PC-9 (cell line): ENCODE measurements at places on chromosomes 13 and 19. TPM values are rescaled to one million over a fixed set of nuclear protein-coding genes. Genes with fewer than 3 reads are reported as not detected.

- 0 out of 2 replicates have a peak, but pooled peaks cover under 1% of the 10 kb centered on the region for H3K36me3 ChIP-seq
- H3K4me1 ChIP-seq: no peaks in the 10 kb centered on the region
- no peak for DNase-seq
- no peak overlapping the region for H3K4me3 ChIP-seq
- H3K27ac ChIP-seq: no peak overlapping the region
- no peaks in the 10 kb centered on the region for H3K27me3 ChIP-seq
These were observed 93.3 kb downstream of the PIBF1 start for GRCh38 chr13:72875233-72875632.

DNA sequence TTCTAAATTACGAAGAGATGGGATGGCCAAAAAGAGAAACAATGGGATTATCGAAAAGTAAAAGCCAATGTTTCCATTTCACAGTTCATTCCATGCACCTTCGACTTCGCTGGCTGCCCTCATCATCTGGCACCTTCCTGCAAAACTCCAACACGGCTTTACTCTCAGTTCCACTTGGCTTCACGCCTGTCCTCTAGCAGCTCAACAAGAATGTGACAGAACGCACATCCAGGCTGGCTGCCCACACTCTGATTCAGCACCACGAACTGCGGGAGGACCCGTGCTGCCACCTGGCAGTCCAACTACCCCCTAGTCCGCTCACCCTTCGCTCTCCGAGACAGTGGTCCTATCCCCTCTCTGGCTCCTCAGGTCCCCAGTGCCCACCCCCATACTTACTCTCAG lies 11.7 kb downstream of the ATP7B start:
- H3K27me3 ChIP-seq: no peaks in the 10 kb centered on the region
- no peak overlapping the region for H3K27ac ChIP-seq
- H3K36me3 ChIP-seq: no peaks in the 10 kb centered on the region
- no peak overlapping the region for H3K4me3 ChIP-seq

GRCh38 chr13:110179116-110179856 lies 127.7 kb downstream of the COL4A1 start:
- H3K4me1 ChIP-seq: peaks cover 33% of the 10 kb centered on the region
- peak; percentile 57 for DNase-seq
- H3K36me3 ChIP-seq: peaks cover 5% of the 10 kb centered on the region; the same call in 1 of the 2 replicates
- H3K27ac ChIP-seq: peak overlapping the region; percentile 32
- H3K4me3 ChIP-seq: no peak overlapping the region

GRCh38 chr19:13808856-13809255 lies 13.6 kb downstream of the ZSWIM4 start:
- H3K27me3 ChIP-seq: no peaks in the 10 kb centered on the region
- no peak for DNase-seq
- peaks cover 45% of the 10 kb centered on the region for H3K36me3 ChIP-seq

DNA sequence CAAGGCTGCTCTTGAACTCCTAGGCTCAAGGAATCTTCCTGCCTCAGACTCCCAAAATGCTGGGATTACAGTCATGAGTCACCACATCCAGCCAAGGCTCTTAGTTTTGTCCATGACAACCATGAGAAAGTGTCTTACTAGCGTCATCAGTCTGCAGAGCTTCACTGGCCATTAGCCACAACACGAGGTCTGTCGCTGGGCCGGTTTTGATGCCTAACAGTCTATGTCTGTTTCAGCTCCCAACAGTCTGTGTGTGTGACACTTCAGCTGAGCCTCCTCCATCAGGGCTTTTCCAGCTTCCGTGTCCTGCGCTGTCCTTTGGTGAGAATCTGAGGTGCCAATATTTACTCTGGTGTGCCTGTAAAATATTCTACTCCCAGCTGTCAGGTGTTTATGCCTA lies 47.6 kb downstream of the CEP89 start:
- no peak overlapping the region for H3K4me3 ChIP-seq
- H3K4me1 ChIP-seq: peaks cover 8% of the 10 kb centered on the region
- no peak overlapping the region for H3K27ac ChIP-seq
- no peak for DNase-seq
- H3K36me3 ChIP-seq: peaks cover 5% of the 10 kb centered on the region; the same call in 1 of the 2 replicates

DNA sequence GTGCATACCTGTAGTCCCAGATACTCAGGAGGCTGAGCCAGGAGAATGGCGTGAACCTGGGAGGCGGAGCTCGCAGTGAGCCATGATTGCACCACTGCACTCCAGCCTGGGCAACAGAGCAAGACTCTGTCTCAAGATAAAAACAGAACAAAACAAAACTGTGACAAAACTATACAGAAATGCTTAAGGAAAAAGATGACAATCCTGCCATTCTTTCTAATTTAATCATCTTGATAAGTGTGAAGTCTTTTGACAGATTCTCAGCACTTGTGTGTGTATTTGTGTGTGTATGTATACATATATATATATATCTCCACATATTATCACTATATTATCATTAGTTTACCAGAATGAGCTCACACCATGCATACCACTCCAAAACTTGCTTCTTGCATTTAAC lies 12.3 kb downstream of the HTR2A start:
- no peak overlapping the region for H3K4me3 ChIP-seq
- H3K27ac ChIP-seq: no peak overlapping the region
- DNase-seq: no peak
- no peaks in the 10 kb centered on the region for H3K4me1 ChIP-seq

GRCh38 chr19:21608571-21608970 lies 103.2 kb downstream of the ZNF429 start:
- no peaks in the 10 kb centered on the region for H3K36me3 ChIP-seq
- H3K4me1 ChIP-seq: no peaks in the 10 kb centered on the region
- H3K4me3 ChIP-seq: no peak overlapping the region
- no peaks in the 10 kb centered on the region for H3K27me3 ChIP-seq
- H3K27ac ChIP-seq: no peak overlapping the region

GRCh38 chr19:6680141-6680540 lies 10.2 kb upstream of the TNFSF14 start:
- peaks cover 50% of the 10 kb centered on the region for H3K4me1 ChIP-seq
- H3K27ac ChIP-seq: peak overlapping the region; percentile 95
- H3K36me3 ChIP-seq: no peaks in the 10 kb centered on the region
- DNase-seq: peak; percentile 91
- H3K4me3 ChIP-seq: peak overlapping the region; percentile 50; the same call in 1 of the 2 replicates
- H3K27me3 ChIP-seq: no peaks in the 10 kb centered on the region

GRCh38 chr19:43984687-43985000 lies 656 bp downstream of the ZNF155 start:
- peaks cover 15% of the 10 kb centered on the region for H3K36me3 ChIP-seq
- H3K27me3 ChIP-seq: no peaks in the 10 kb centered on the region
- no peak for DNase-seq
- H3K4me1 ChIP-seq: no peaks in the 10 kb centered on the region; the same call in 1 of the 2 replicates
- H3K4me3 ChIP-seq: peak overlapping the region; percentile 82
- no peak overlapping the region for H3K27ac ChIP-seq

GRCh38 chr13:20960663-20961309 lies 58.2 kb upstream of the XPO4 start:
- H3K4me1 ChIP-seq: no peaks in the 10 kb centered on the region
- no peak overlapping the region for H3K4me3 ChIP-seq
- peaks cover 4% of the 10 kb centered on the region; the same call in 1 of the 2 replicates for H3K27me3 ChIP-seq
- no peak overlapping the region for H3K27ac ChIP-seq

SIGLEC12 gene
- total RNA-seq: not detected in 2 replicates

PSG7 gene
- not detected in 2 replicates for total RNA-seq

FFAR3 gene
- total RNA-seq: not detected in 2 replicates

URAD gene
- not detected in 2 replicates for total RNA-seq

CD70 gene
- total RNA-seq: not detected in 2 replicates
